ENCODE measurements at places on chromosomes 13 and 19.

DNA sequence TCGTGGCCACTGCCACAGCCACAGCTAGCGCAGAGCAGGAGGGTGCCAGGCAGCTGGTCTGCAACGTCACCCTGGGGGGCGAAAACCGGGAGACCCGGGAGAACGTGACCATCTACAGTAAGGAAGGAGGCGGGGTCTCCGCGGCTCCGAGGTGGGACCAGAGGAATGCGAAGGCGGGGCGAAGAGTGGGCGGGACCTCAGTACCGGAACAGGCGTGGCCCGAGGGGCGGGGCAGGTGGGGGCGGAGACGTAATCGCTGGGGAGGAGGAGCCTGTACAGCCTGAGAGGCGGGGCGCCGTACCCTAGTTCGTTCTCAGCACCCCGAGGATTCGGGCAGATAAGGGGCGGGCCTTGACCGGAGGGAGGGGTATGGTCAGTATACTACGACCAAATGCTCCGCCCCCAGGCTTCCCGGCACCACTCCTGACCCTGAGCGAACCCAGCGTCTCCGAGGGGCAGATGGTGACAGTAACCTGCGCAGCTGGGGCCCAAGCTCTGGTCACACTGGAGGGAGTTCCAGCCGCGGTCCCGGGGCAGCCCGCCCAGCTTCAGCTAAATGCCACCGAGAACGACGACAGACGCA, 2.5 kb downstream of the ICAM5 start:
- peak; percentile 82 for DNase-seq

GRCh38 chr13:61170856-61171255, 244.8 kb downstream of the PCDH20 start:
- DNase-seq = no peak

- no peak for DNase-seq
Measured at GRCh38 chr13:73718246-73718645, 416.0 kb downstream of the KLF12 start.

- no peak for DNase-seq
Measured at GRCh38 chr19:46456930-46457329, 14.4 kb downstream of the PNMA8A start.

- DNase-seq = peak; percentile 30
Measured at GRCh38 chr13:77751513-77752456, 54.3 kb downstream of the SLAIN1 start.

GRCh38 chr13:20526664-20527063, 1.0 kb upstream of the CRYL1 start:
- no peak for DNase-seq

DNA sequence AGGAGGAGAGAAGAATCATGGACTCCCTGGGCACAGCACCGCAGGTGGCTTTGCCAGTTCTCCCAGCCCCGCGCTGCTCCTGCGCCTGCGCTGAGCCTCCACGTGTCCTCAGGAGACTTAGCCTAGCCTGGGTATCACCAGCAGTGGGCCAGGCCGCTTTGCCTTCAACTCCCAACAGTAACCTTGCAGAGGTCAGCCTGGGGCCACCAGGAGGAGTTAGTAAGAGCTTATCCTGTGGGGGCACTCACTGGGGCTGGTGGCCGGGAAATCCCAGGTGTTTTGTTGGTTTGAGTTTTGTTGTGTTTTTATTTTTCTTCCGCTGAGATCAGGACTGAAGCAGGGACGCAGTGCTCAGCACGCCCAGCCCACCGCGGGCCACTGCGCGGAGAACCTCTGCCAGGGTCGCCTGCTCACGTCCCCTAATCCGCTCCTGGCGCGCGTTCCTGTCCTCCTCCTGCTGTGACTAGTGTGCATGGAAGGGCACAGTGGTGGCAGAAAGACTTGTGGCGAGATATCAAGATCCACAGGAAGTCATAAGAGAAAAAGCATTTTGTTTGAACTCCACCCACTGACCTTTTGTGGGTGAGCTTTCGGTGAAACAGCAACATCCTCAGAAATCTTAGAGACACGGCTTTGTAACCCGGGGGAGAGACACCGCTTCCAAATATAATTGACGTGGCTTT, 207.4 kb upstream of the RFC3 start:
- DNase-seq = peak; percentile 69

DNA sequence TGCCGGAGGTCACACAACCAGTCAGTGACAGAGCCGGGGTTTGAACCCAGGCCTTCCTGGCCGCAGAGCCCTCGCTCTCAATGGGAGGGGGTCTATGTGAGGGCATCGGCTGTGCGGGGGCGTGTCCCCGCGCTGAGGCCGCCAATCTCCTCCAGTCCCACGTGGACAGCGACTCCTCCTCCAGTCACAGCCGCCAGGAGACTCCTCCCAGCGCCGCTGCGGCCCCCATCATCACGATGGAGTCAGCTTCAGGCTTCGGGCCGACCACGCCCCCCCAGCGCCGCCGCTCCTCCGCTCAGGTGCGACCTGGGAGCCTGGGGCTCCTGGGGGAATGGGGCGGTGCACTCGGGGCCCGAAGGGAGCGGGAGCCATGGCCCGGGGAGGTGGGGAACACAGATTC, 6.0 kb downstream of the SPRED3 start:
- DNase-seq = peak; percentile 86

DNA sequence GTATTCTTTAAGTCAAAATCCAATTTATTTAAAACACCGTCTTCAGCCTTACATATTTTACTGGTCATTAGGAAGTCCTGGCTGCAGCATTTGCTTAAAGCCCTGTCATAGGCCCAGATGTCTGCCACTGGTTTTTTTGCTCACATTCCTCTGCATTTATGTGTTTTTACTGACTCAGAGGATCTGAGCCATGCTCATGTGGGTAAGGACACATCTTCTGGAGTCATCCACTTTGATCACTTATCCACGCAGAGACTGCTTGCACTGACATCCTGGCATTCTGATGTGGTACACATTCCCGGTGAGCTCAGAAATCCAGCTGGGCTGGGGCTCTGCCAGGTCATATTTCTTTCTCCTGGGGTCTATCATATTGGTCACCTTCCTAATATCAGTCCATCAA, 531.7 kb upstream of the ARGLU1 start:
- no peak for DNase-seq
